ENCODE measurements at places on chromosomes 16 and 17. TPM values are rescaled to one million over a fixed set of nuclear protein-coding genes. Genes with fewer than 3 reads are reported as not detected.

The CEMP1 gene
- 0.91 TPM for total RNA-seq

DNA sequence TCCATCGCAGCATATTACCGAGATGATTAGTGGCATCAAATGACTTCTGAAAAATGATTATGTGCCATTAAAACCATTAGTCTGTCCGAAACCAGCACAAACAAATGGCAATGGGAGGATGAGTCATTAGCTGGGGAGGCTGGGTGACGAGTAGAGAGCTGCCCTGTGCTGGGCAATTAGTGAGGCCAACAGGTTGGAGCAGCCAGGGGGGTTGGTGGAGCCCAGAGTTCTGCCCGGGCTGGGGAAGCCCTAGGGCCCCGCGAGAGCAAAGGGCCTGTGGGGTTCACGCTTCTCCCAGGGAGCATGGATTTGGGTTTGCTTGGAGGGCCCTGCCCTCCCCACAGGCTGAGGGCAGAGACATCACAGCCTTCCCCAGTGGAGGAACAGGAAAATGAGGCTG lies 152.1 kb upstream of the RPL38 start:
- DNase-seq: no peak

- no peak for DNase-seq
These were observed 180.2 kb upstream of the CHMP6 start for GRCh38 chr17:80811181-80812105.

- no peak for DNase-seq
These were observed 34.5 kb downstream of the KCNJ16 start for GRCh38 chr17:70109497-70109896.

GRCh38 chr17:81398176-81398831 lies 3.0 kb downstream of the BAHCC1 start:
- peak; percentile 88 for DNase-seq

The HBQ1 gene
- not detected for total RNA-seq

GRCh38 chr16:60204181-60204580 lies 1470.1 kb upstream of the GOT2 start:
- DNase-seq: no peak

The GPR139 gene
- not detected for total RNA-seq

The PLXDC1 gene
- total RNA-seq: 3.8 TPM

The CCL3 gene
- 2.2 TPM for total RNA-seq
